ENCODE measurements at places on chromosomes 6 and 20.

DNA sequence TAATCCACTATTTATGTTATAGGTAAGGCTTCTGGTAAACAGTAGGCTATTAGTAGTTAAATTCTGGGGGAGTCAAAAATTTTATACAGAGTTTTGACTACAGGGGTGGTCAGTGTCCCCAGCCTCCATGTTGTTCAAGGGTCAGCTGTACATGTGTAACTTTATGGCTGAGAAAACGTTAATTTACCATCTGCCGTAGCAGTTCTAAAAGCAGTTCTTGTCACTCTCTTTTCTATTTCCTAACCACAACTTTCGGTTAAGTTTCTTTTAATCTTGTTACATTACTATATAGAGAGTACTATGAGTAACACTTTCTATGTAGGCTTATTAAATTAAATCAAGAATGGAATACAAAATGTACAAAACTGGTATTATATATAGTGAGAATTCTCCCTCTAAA lies 21.6 kb upstream of the KIF6 start:
- no peak for DNase-seq

GRCh38 chr6:150312395-150312794 lies 56.4 kb upstream of the IYD start:
- no peak for DNase-seq

DNA sequence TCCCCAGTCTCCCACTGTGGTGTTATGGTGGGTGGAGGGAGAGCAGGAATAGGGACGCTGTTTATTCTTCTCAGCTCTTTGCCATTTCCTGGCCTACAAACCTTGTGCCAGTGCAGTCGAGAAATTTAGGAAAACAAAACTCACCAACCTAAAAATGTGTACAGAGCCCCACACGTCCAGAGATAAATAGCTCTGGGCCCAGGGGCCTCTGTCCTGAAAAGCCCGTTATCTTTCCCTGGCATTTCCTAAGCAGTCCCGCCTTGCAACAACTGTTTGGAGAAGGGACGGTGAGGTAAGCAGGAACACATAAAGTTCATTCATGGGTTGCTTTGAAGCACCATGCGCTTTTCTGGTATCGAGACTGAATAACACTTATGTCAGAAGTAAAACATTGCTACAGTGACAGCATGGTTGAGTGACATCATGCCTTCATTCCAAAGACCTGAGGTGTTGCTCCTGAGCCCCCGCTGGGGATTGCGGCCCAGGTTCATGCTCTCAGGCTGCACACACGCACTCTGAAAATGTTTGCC lies 80.1 kb upstream of the NXT1 start:
- DNase-seq, result no peak

DNA sequence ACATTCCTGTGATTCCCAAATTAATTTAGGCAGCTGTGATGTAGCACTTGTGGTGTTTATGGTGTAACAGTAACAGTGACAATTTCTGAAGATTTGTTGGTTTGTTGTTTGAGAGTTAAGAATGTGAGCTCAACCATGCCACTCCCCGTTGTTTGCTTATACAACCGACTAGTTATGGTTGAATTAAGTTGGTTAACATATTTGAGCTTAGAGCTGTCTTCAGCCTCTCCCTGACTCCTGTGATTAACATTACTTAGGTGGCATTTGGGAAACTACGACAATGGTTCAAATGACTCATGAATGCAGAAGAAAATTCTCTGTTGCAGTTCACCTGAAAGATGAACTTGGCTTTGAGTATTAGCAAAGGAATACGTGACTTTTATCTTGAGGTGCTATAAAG lies 35.9 kb upstream of the PRL start:
- no peak for DNase-seq

DNA sequence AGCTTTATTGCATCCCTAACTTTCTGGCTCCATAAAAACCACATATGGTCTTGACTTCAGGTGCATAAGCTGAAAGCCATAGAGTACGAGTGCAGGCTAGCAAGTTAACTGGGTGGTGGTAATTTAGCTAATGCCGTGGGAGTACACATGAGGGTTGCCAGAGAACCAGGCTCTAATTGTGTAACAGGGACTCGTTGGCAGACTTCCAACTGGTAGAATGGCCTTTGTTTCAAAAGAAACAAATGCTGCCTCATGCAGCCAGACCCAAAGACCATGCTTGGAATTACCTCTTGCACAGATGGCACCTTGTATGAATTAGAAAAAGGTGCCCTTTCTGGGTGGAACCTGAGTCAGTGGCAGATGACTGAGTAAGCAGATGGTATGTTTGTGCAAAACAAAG lies 73.2 kb downstream of the LY86 start:
- no peak for DNase-seq
